Activated CD8-positive, alpha-beta T cell treated with anti-CD3 and anti-CD28 coated beads for 36 hours (primary cell): ENCODE measurements at places on chromosomes 1 and 21. TPM values are rescaled to one million over a fixed set of nuclear protein-coding genes. Genes with fewer than 3 reads are reported as not detected.

The VHLL gene
- not detected for total RNA-seq

The GSTM1 gene
- total RNA-seq: 49.6 TPM

The CASQ2 gene
- total RNA-seq: not detected

The CALML6 gene
- 0.76 TPM for total RNA-seq

The ADAMTS5 gene
- not detected for total RNA-seq

The S100A3 gene
- not detected for total RNA-seq

DNA sequence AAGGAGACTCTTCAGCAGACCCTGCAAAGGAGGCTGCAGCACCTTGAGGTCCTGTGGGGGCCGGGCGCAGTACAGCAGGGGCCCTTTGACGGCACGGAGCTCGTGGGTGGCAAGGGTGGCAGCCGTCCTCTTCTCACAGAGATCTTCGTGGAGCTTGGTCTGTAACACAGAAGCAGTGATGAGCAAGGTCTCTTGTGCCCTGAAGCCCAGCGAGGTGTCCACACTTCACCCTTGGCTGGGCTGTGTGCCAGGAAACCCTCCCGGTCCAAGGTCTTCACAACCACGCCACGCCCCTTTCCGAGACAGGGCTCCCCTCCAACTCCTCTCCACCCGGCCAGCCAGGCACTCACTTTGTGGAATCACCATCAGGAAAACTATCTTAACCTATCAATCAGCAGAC, 11.3 kb downstream of the LRRC47 start:
- no peak overlapping the region for H3K27ac ChIP-seq
- peaks cover 39% of the 10 kb centered on the region for H3K36me3 ChIP-seq
- no peaks in the 10 kb centered on the region for H3K27me3 ChIP-seq
- no peak overlapping the region for H3K4me3 ChIP-seq

DNA sequence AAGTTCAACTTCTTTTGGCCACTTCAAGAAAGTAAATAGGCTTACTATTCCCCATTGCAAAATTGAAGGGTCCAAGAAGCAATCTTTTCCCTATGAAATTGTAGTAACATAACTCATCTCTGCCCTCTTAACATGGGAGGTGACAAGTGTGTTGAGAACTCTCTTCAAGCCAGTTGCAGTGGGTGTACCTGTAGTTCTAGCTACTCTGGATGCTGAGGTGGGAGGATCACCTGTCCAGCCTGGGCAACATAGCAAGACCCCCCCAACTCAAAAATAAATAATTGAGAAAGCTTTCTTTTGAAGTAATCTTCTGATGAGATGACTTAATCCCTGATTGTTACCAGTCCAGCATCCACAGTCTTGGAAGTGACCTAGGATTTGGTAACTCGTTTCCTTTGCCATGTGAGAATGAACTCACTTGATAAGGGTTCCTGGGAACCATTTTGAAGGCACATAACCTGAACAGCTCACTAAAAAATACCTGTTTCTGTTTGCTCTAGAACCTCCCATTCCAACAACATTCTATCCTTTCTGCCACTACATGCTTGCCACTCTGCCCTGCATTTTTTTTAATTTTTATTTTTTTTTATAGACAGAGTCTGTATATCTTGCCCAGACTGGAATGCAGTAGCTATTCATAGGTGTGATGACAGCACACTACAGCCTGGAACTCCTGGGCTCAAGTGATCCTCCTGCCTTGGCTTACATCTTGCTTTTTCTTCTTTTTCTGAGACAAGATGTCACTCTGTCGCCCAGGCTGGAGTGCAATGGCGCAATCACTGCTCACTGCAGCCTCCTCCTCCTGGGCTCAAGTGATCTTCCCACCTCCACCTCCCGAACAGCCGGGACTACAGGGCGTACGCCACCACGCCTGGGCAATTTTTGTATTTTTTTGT, 1.4 kb upstream of the IPO9 start:
- no peak overlapping the region for H3K27ac ChIP-seq
- no peak for DNase-seq
- no peak overlapping the region for H3K4me3 ChIP-seq
- H3K4me1 ChIP-seq: peaks cover 34% of the 10 kb centered on the region
- H3K27me3 ChIP-seq: no peaks in the 10 kb centered on the region

GRCh38 chr1:36988741-36989193, 45.5 kb downstream of the GRIK3 start:
- no peaks in the 10 kb centered on the region for H3K4me1 ChIP-seq
- no peaks in the 10 kb centered on the region for H3K36me3 ChIP-seq
- H3K27me3 ChIP-seq: peaks cover 12% of the 10 kb centered on the region
- H3K4me3 ChIP-seq: no peak overlapping the region

GRCh38 chr1:4837752-4838151, 183.3 kb downstream of the AJAP1 start:
- H3K4me3 ChIP-seq: no peak overlapping the region
- no peak overlapping the region for H3K27ac ChIP-seq
- no peaks in the 10 kb centered on the region for H3K27me3 ChIP-seq

- H3K27ac ChIP-seq: no peak overlapping the region
- DNase-seq: no peak
- no peaks in the 10 kb centered on the region for H3K36me3 ChIP-seq
- no peak overlapping the region for H3K4me3 ChIP-seq
Observed at GRCh38 chr1:46221749-46222148, 18.6 kb downstream of the LURAP1 start.

DNA sequence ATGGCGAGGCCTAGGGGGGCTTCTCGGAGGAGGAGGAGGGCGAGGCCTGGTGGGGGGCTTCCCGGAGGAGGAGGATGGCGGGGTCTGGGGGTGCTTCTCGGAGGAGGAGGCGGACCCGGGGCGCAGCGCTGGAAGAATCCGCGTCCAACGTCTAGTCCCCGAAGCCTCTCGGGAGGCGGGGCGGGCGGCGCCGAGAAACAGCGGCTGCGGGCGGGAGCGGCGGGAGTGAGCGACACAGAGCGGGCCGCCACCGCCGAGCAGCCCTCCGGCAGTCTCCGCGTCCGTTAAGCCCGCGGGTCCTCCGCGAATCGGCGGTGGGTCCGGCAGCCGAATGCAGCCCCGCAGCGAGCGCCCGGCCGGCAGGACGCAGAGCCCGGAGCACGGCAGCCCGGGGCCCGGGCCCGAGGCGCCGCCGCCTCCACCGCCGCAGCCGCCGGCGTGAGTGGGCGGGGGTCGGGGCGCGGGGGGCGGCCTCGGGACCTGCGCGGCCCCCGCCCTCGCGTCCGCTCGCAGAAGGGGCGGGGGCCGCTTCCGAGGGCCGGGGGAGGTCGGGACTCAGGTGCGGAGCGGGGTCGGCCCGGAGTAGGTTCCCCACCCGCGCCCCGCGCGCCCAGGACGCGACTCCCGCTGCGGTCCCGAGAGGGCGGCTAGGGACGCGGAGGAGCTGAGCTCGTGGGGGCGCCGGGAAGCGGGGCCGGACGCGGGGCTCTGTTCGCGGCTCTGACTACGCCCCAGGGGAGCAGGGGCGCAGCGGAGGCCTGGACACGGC, at the start of gene KLHL17:
Gene KLHL17, plus strand, starts transcription at position 222 of the 769 bp plus-strand sequence. Its CDS starts 110 bp downstream, at position 332.
- H3K27me3 ChIP-seq: no peaks in the 10 kb centered on the region
- peak; percentile 87 for DNase-seq
- H3K36me3 ChIP-seq: peaks cover 26% of the 10 kb centered on the region
- H3K4me1 ChIP-seq: peaks cover 19% of the 10 kb centered on the region
- H3K27ac ChIP-seq: peak within 1 kb of the TSS; percentile 72

GRCh38 chr1:213138391-213138790, 87.3 kb downstream of the RPS6KC1 start:
- H3K4me3 ChIP-seq: no peak overlapping the region
- no peak overlapping the region for H3K27ac ChIP-seq

GRCh38 chr1:116260621-116261020, 112.4 kb upstream of the ATP1A1 start:
- peaks cover 52% of the 10 kb centered on the region for H3K4me1 ChIP-seq
- no peak overlapping the region for H3K27ac ChIP-seq
- no peaks in the 10 kb centered on the region for H3K27me3 ChIP-seq
- no peak overlapping the region for H3K4me3 ChIP-seq
- DNase-seq: no peak

GRCh38 chr1:96306809-96307560, 414.6 kb upstream of the PTBP2 start:
- H3K36me3 ChIP-seq: no peaks in the 10 kb centered on the region
- H3K27me3 ChIP-seq: no peaks in the 10 kb centered on the region
- H3K4me1 ChIP-seq: no peaks in the 10 kb centered on the region
- H3K27ac ChIP-seq: no peak overlapping the region
- DNase-seq: no peak
- no peak overlapping the region for H3K4me3 ChIP-seq

DNA sequence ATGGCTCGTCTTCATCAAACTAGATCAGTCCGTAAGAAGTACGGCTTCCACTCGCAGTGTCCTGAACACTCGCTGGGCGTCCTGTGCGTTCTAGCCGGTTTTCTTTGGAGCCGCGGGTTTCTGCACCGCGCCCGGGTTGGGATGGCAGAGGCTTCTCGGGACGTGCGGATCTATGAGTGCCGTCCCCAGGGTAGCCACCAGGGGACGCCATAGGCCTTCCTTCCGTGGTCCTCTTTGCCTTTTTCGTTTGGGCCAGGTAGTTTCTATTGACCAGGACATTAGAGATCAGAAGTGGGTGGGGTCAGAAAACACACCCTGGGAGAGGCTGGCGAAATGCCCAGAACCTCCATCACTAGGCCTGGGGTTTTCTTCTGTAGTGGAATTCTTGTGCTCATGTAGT, 273.8 kb downstream of the FAM72C start:
- no peak overlapping the region for H3K27ac ChIP-seq
- H3K4me1 ChIP-seq: peaks cover 3% of the 10 kb centered on the region
- DNase-seq: peak; percentile 42
- peaks cover 1% of the 10 kb centered on the region for H3K36me3 ChIP-seq
- H3K4me3 ChIP-seq: no peak overlapping the region

DNA sequence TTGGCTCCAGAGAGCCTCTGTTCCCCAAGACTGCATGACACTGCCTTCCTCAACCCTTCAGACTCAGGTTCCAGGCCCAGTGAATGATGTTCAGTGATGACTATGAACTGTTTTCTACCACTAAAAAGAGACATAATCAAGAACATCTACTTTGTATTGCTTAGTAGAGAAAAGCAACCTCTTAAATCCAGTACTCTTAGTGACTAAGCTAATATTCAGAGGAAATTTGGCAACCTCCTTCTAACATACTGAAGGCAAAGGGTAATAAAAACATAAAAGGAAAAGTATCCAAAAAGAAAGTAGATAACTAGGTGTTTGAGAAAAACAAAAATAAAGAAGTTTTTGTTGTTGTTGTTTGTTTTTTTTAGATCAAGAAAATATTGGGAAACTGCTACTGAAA, 153.3 kb upstream of the RUNX1 start:
- no peaks in the 10 kb centered on the region for H3K36me3 ChIP-seq
- peaks cover 40% of the 10 kb centered on the region for H3K4me1 ChIP-seq
- H3K4me3 ChIP-seq: no peak overlapping the region
- DNase-seq: no peak
- no peak overlapping the region for H3K27ac ChIP-seq

GRCh38 chr1:23562137-23562876, 3.0 kb upstream of the ID3 start:
- H3K4me3 ChIP-seq: no peak overlapping the region
- peaks cover 32% of the 10 kb centered on the region for H3K4me1 ChIP-seq
- peak; percentile 55 for DNase-seq
- H3K27me3 ChIP-seq: peaks cover 5% of the 10 kb centered on the region

- H3K36me3 ChIP-seq: no peaks in the 10 kb centered on the region
- peak; percentile 49 for DNase-seq
- peaks cover 11% of the 10 kb centered on the region for H3K4me1 ChIP-seq
- no peak overlapping the region for H3K27ac ChIP-seq
Observed at GRCh38 chr1:1599030-1599934, 653 bp downstream of the FNDC10 start.

DNA sequence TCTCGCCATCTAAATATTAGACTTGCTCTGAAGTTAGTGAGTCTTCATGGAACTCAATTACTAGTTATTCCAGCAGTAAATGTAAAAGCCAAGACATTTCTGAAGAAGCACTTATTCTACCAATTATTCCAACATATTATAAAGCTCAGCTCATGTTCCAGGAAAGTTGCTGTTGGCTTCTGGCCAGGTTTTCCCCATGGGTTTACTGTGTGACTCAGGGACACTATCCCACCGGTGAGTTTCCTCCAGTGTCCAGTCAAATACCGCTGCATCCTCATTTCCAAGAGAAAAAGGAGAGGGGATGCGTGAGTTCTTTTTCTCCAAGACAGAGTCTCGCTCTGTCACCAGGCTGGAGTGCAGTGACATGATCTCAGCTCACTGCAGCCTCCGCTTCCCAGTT, 9.2 kb upstream of the HHIPL2 start:
- peaks cover 11% of the 10 kb centered on the region for H3K36me3 ChIP-seq
- no peaks in the 10 kb centered on the region for H3K27me3 ChIP-seq
- H3K4me1 ChIP-seq: no peaks in the 10 kb centered on the region
- H3K4me3 ChIP-seq: no peak overlapping the region
- no peak overlapping the region for H3K27ac ChIP-seq

DNA sequence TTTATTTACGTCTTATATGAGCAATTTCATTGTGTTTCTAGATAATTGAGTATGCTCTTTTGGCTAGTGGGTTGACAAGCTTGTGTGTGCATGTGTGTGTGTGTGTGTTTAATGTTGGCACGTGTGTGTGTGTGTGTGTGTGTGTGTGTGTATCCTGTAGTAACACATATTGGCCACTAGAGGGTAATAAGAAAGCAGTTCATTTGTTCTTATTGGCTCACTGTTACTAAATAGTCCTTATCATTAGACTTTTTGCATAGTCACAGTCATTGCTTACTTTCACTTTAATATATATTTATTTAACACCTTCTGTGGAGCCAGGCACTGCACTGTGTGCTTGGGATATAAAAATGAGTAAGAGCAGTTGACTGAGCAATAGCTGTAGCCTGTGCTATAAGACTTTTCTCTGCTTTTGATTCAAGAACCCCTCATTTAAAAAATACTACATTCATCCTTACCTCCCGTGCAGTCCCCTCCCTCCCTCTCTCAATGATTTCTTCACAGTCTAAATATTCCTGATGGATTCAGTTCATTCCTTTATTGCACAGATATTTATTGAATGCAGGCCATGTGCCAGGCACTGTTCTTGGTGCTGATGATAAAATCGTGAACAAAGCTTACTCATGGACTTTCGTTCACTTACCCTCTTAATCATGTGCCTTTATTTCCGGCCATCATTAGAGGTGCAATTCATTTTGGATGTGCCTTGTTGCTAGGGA, 96.7 kb downstream of the DYRK1A start:
- H3K4me3 ChIP-seq: no peak overlapping the region
- H3K27ac ChIP-seq: peak overlapping the region; percentile 83
- DNase-seq: peak; percentile 21
- peaks cover 9% of the 10 kb centered on the region for H3K36me3 ChIP-seq
- H3K4me1 ChIP-seq: peaks cover 79% of the 10 kb centered on the region

DNA sequence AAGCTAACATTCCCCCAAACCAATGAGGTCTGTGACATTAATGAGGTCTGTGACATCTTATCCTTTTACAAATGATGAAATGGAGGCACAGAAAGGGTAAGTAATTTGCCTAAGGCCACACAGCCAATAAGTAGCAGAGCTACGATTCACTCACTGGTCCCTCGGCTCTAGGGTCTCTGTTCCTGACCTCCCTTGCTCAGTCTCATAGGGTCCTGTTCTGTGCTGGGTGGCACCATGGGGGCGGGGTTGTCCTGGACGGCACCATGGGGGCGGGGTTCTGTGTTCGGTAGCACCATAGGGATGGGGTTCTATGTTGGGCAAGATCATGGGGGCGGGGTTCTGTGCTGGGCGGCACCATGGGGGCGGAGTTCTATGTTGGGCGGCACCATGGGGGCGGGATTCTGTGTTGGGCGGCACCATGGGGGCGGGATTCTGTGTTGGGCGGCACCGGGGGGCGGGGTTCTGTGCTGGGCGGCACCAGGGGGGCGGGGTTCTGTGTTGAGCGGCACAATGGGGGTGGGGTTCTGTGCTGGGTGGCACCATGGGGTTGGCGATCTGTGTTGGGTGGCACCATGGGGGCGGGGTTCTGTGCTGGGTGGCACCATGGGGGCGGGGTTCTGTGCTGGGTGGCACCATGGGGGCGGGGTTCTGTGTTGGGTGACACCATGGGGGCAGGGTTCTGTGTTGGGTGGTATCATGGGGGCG, 55.6 kb downstream of the CLSTN1 start:
- H3K4me3 ChIP-seq: no peak overlapping the region
- peaks cover 14% of the 10 kb centered on the region for H3K4me1 ChIP-seq
- H3K36me3 ChIP-seq: peaks cover 4% of the 10 kb centered on the region
- peak; percentile 24 for DNase-seq
- no peaks in the 10 kb centered on the region for H3K27me3 ChIP-seq
- no peak overlapping the region for H3K27ac ChIP-seq
